Ascending aorta (tissue), 2 donors: ENCODE measurements at places on chromosomes 16 and 17. TPM values are rescaled to one million over a fixed set of nuclear protein-coding genes. Genes with fewer than 3 reads are reported as not detected.

DHX58 gene
- total RNA-seq = 1.7 TPM

DNA sequence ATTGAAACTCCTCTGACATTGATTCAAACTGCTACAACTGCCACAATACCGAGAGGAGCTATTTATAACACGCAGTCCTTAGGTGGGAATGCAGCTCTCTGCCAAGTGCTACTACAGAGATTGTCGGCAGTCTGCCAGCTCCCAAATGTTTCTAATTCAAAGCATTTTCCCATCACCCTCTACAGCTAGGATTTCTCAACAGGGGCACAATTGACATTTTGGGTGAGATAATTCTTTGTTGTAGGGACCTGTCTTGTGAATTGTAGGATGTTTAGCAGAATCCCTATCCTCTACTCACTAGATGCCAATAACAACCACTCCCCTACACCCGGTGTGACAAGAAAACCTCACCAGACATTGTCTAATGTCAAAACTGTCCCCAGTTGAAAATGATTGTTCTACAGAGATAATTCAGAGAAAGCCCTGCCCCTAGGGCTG is 7.8 kb upstream of the N4BP1 start:
- H3K27ac ChIP-seq = no peak overlapping the region
- H3K4me3 ChIP-seq = no peak overlapping the region
- no peaks in the 10 kb centered on the region for H3K36me3 ChIP-seq
- peaks cover 3% of the 10 kb centered on the region for H3K4me1 ChIP-seq
- no peaks in the 10 kb centered on the region for H3K27me3 ChIP-seq
- DNase-seq = no peak

- no peak overlapping the region for H3K27ac ChIP-seq
- H3K4me1 ChIP-seq = no peaks in the 10 kb centered on the region
- H3K36me3 ChIP-seq = no peaks in the 10 kb centered on the region
- no peak for DNase-seq
- no peak overlapping the region for H3K4me3 ChIP-seq
Measured at GRCh38 chr16:83305092-83305491, 502.7 kb upstream of the HSBP1 start.

NPTX1 gene
- not detected for total RNA-seq

DNA sequence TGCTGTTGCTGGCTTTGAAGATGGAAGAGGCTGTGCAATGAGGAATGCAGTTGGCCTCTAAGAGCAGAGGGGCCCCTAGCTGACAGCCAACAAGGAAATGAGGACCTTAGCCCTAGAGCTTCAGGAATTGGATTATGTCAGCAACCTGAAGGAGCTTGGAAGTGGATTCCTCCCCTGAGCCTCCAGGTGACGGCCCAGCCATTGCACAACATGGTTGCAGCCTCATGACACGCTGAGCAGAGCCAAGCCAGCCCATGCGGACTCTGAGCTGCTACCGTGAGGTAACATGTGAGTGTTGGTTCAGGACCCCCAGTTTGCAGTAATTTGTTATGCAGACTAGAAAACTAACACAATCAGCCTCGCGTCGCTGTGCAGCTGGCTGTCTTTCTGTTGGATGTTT is 20.2 kb downstream of the CCDC42 start:
- DNase-seq = no peak
- H3K36me3 ChIP-seq = no peaks in the 10 kb centered on the region
- H3K27me3 ChIP-seq = no peaks in the 10 kb centered on the region
- H3K4me3 ChIP-seq = no peak overlapping the region
- no peak overlapping the region for H3K27ac ChIP-seq
